NCI-H187 treated with DMSO at 0.1 percent for 48 hours (cell line): ENCODE measurements at places on chromosomes 7 and 10.

- no peak for DNase-seq
These were observed 27.5 kb upstream of the BTBD16 start for GRCh38 chr10:122243550-122243949.

- DNase-seq: no peak
These were observed 74.9 kb upstream of the OGDHL start for GRCh38 chr10:49837051-49837478.

- no peak for DNase-seq
These were observed 24.7 kb upstream of the CRHR2 start for GRCh38 chr7:30706908-30707307.

DNA sequence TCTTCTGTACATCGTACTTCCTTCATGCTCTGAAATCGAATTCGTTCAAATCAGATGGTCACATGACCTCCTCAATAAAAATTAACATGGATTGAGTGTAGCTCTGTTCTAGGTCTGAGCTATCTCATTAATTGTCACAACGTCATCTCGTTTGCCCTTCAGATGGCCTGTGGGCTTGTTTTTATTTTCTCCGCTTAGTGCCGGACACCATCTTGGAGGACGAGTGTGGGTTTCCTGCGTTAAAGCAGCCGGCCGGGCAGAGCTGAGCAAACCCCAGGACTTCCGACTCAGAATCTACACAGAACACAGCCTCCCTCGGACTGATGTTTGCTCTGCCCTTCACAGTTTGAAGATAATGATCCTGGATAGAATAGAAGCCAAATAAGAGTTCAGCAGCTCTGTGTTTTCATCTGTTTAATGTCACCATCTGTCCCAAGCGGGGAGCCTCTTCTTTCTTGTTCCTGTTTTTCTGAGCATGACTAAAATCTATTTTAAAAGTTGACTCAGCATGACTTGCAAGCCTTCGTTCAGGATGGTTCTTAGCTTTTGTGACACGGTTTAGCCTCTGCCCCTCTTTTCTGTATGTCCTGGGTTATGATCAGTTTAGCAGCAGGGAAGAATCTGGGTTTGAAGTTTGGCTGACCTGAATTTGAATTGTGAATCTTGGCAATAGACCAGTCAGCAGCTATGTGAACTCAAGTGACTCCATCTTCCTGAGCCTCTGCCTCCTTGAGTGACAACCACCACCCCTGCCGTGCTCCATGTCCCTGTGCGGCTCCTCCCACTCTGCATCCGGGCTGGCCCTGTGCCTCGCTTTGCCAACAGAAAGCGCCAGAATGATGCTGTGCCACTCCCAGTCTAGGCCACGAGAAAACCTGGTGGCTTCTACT lies 30.6 kb upstream of the GALNTL5 start:
- no peak for DNase-seq

GRCh38 chr7:81514546-81514945 lies 255.3 kb downstream of the HGF start:
- no peak for DNase-seq

GRCh38 chr7:130276796-130277762 lies 10.4 kb downstream of the CPA2 start:
- DNase-seq: no peak

GRCh38 chr10:7269988-7270387 lies 140.8 kb downstream of the SFMBT2 start:
- no peak for DNase-seq

GRCh38 chr7:159114096-159114495 lies 30.6 kb downstream of the VIPR2 start:
- DNase-seq: no peak
